ENCODE measurements at places on chromosomes 16 and 17.

- DNase-seq: no peak
Observed at GRCh38 chr16:83315271-83315670, 492.5 kb upstream of the HSBP1 start.

- DNase-seq: no peak
Observed at GRCh38 chr16:5073279-5073629, 1.6 kb downstream of the ALG1 start.

DNA sequence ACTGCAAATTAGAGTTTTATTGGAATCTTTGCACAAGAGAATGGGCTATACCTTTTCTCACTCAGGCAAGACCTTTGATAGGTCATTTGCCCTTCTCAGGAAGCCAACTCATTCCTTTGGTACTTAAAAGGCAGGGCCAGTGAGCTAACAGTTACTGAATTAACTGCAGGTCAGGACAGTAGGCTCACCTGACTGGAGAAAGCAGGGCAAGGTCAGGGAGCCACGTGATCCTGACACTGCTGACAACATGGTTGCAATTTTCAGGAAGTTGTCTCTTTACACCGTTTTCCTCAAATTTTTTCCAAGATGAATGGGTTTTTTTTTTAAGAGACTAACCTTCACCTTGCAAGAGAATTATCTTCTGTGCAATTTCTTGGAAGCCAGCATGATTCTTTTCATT, 21.1 kb downstream of the CPSF4L start:
- no peak for DNase-seq

DNA sequence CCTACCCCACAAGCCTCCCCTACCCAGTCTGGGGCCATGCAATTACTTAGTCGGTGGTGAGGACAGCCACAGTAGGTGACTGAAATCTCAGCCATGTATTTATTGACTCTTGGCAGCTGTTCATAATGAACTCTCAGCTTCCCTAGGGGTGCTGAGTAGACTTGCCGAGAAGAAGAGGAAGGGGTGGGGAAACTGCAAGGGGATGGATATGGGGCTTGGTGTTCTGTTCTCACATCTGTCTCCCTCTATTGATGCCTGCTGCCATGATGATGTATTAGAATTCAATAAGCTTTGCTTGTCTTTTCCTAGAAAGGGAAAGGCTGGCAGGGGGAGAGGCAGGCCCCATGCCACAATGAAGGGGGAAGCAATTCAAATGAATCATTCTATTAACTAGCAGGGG, 112.9 kb downstream of the GP2 start:
- no peak for DNase-seq

- peak; percentile 0 for DNase-seq
Observed at GRCh38 chr16:7397901-7398300, 65.3 kb downstream of the RBFOX1 start.

- no peak for DNase-seq
Observed at GRCh38 chr16:68362947-68363657, 52.3 kb downstream of the PRMT7 start.

DNA sequence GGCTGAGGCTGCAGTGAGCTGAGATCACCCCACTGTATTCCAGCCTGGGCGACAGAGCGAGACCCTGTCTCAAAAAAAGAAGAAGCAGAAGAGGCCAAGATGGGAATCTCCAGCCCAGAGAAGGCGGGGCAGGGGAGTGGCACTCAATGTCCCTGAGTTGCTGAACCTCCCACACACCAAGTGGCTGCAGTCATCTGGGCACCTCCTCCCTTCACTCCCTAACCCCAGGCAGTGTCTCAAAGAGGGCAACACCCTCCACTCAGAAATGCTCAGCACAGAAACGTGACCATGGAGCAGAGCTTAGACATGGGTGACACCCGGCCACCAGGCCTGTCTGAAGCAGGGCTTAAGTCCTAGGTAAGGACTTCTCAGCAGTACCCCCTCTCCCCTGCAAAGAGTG, 36.3 kb upstream of the BCAR1 start:
- DNase-seq: no peak

- no peak for DNase-seq
Observed at GRCh38 chr16:85613604-85614337, 649 bp downstream of the GSE1 start.

DNA sequence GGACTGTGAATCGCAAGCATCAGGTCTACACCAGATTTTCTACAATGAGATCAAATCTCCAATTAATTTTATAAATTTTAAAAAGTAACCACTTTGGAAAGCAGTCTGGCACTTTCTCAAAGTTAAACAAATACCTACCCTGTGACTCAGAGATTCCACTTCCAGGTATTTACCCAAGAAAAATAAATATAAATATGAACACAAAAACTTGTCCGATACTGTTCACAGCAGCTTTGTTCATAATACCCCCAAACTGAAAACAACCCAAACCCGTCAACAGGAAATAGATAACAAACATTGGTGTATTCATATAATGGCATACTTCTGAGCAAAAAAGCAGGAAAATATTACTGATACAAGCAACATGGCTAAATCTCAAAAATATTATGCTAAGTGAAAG, 12.1 kb downstream of the ZDHHC7 start:
- DNase-seq: peak; percentile 57

GRCh38 chr17:41118721-41119120, 548 bp upstream of the KRTAP4-11 start:
- no peak for DNase-seq
